ENCODE measurements at places on chromosomes 16 and 17.

DNA sequence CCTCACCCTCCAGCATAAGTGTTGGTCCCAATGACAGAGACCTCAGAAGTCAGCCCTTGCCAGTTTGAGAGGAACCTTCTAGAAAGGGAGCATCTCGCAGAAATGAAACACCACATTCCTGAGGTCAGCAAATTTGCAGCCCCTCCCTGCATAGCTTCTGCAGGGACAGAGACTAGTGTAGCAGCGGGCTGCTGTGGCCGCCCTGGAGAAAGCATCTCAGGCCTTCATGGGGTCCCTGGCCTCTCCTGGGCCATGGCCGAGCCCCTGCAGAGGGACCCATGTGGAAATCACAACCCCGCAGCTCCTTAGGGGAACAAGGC, 11.4 kb downstream of the HS3ST6 start:
- no peak for DNase-seq

GRCh38 chr17:74393346-74393942, 26.1 kb downstream of the GPR142 start:
- DNase-seq = no peak

- DNase-seq = no peak
These were observed 20.1 kb upstream of the ZNF423 start for GRCh38 chr16:49875806-49876715.

DNA sequence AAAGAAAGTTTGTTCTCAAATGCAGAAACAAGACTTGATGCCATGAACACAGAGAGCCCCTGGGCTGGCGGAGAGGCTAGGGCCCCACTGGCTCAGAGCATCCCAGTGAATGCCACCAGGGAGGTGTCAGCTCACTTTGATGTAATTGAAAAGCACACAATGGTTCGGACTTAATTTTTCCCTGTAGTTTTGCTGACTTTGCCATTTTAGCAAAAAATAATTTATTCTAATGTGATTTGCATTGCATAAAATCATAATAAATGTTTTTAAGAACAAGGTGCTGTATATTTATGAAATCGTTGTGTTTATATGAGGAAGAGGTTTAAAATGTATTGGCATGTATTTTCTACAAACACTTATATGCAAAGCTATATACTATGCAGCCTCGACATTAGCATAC, 140.5 kb downstream of the HS3ST4 start:
- no peak for DNase-seq

- no peak for DNase-seq
These were observed 5.7 kb upstream of the MGAT5B start for GRCh38 chr17:76862494-76862893.

GRCh38 chr16:56961851-56962281, at the start of gene CETP:
Gene CETP (plus strand): TSS chr16:56961950. CDS start chr16:56961980, 30 bp downstream.
- no peak for DNase-seq

GRCh38 chr17:73369111-73369521, 57.3 kb upstream of the CDC42EP4 start:
- DNase-seq = no peak

GRCh38 chr17:80839970-80840369, 151.7 kb upstream of the CHMP6 start:
- DNase-seq = no peak

- DNase-seq = no peak
These were observed 179.9 kb downstream of the SEC14L1 start for GRCh38 chr17:77320485-77321256.

GRCh38 chr16:30548416-30549253, 9.5 kb downstream of the ZNF764 start:
- DNase-seq = no peak
